BE2C (cell line): ENCODE measurements at places on chromosomes 1 and 21.

DNA sequence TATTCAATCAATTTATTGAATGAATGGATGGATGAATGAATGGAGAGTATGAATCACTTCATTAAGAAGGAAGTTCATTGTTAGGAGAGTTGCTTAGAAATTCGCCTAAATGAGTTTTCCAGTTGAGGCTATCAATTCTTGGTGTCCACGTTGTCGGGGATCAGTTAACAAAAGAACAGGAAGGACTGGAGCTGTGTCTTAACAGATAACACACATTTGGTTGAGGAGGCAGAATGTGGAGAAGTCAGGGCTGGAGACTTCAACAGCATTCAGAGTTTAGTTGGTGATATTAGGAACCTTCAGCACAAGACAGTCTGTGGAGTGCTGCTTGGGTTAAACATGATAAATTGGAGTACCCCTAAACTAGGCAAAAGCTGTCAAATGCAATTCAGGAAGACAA is 33.7 kb downstream of the ZBTB18 start:
- no peak for DNase-seq

DNA sequence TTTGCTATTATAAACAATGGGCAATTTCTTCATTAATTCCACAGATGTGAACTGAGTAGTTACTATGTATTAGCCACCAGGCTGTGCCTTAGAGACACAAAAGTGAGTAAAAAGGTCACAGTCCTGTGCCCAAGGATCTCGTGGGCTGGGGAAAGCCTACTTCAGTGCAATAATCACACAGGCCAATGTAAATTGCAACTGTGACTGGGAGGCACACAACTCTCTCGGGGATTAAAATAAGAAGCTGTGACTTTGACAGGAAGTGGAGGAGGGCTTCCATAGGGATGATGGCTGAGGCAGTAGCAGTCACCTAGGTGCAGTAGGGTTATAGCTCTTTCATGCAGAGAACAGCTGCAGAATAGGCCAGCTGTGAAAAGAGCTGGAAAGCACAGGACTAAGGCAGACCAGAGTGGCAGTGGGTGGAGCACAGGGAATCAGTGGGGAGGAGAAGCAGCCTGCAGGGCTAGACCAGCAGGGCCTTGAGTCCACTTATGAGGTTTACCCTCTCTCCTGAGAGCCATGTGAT is 121.9 kb downstream of the MAB21L3 start:
- DNase-seq, result no peak

DNA sequence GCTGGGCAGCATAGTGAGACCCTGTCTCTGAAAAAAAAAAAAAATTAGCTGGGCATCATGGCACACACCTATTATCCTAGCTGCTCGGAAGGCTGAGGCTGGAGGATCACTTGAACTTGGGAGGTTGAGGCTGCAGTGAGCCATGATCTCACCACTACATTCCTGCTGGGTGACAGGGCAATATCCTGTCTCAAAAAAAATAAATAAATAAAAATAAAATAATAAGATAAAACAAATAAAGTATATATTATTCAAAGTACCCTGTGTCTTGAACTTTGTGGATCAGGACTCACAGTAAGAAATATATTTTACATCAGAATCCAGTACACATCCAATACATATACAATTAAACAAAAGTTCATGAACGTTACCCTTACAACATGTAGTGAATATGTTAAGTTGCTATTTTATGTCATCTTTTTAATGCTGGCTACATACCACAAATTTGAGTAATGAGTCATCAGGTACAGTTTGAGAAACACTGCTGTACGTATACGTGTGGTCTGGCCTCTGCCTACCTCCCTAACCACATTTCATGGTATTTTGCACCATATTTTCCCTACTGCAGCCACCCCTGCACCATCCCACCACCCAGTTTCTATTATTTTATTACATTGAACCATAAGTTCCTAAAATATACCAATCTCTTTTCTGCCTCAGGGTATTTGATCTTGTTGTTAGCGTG is 4.4 kb downstream of the NME7 start:
- no peak for DNase-seq

DNA sequence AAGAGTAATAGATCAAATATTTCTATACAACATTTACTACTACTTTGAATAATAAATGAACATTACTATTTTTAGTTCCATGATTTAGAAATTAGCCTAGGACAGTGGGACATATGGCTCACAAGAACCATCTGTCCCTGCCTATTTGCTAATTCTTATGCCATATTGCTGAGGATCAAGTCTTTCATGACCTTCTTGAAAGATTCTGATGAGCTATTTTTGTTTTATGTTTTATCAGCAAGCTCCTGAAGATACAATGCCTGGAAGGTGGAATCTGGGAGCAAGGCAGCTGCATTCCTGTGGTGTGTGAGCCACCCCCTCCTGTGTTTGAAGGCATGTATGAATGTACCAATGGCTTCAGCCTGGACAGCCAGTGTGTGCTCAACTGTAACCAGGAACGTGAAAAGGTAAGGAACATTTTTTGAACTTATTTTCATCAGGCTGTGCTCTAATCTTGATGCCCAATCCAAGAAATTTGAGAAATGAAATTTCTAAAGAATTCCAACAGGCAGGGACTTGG is 326.7 kb downstream of the PAPPA2 start:
- no peak for DNase-seq

DNA sequence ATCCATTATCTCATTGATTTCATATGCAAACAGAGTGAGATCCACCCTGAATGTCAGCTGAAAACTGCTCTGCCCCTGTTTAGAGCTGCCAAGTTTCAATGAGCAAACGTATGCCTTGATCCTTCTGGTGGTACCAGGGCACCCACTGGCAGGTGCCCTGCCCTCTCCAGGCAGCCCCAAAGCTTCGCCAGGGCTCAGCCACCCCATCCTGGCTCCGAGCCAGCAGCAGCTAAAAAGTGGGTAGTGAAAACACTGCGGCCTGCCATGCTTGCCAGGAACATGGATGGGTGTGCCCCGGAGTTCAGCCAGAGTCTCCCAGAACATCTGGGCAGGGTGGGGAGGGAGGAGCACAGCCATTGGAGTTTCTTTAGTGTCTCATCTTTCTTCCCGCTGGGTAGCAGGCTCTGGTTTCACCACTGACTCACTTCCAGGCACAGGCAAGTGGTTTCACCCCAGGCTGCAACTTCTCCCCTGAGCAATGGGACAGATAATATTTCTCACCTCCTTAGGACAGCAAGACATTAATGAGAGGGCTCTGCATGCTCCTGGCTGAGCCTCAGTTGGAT is 8.1 kb upstream of the LMX1A start:
- DNase-seq, result no peak

GRCh38 chr21:32302560-32302959 is 3.9 kb downstream of the MRAP start:
- no peak for DNase-seq

GRCh38 chr1:183180634-183181056 is 5.4 kb upstream of the LAMC2 start:
- no peak for DNase-seq

DNA sequence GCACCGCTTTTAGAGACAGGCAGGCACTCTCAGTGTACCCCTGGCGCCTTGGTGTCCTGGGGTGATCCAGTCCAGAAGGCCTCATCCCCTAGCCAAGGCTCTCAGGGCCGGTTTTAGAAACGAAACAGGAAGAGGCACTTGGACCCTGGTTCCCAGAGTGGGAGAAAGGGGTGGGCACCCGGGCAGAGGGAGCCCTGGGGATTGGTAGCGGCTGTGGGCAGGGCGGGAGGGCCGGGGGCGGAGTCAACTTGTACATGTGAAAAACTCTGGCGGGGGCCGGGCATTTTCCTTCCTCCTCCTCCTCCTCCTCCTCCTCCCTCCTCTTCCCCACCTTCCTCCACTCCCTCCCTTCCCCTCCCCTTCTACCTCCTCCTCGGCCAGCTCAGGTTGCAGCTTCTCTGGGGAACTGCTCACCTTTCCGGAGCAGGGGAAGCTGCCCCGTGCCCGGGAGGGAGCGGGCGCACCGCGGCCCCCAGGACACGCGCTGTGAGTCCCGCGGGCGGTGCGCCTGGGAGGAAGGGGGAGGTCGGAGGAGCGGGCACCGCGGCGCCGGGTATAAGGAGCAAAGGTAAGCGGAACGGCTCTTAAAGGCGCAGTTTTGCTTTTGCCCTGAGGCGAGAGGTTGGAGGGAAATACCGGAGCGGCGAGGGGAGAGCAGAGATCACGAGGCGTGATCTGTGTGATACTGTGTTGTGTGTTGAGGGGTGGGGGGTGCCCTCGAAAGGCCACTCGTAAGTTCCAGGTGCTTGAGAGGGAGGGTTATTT is at the start of gene CDK18:
Gene CDK18 (plus strand): TSS at position 359 of the 765 bp plus-strand sequence. CDS start 18,499 bp downstream, outside the sequence.
- peak; percentile 63 for DNase-seq

- DNase-seq, result no peak
These were observed 2.3 kb downstream of the RHOU start for GRCh38 chr1:228737601-228738041.

DNA sequence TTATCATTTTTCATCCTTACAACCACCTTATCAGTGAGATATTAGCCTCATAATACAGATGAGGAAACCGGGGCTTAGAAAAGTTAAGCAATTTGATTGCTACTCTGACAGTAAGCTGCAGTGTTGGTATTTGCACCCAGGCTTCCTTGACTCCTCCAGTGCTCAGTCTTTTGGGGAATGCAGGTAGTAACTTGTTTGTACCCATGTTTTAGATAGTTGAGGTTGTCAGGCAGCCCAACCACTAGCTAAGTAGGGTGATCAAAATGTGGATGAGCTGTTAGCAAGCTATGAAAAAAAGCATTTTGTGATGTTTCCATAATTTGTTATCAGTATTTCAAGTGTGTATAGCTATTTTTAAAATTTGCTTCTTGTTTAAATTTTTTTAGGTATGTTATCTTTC is 80.8 kb downstream of the SASS6 start:
- DNase-seq, result no peak

DNA sequence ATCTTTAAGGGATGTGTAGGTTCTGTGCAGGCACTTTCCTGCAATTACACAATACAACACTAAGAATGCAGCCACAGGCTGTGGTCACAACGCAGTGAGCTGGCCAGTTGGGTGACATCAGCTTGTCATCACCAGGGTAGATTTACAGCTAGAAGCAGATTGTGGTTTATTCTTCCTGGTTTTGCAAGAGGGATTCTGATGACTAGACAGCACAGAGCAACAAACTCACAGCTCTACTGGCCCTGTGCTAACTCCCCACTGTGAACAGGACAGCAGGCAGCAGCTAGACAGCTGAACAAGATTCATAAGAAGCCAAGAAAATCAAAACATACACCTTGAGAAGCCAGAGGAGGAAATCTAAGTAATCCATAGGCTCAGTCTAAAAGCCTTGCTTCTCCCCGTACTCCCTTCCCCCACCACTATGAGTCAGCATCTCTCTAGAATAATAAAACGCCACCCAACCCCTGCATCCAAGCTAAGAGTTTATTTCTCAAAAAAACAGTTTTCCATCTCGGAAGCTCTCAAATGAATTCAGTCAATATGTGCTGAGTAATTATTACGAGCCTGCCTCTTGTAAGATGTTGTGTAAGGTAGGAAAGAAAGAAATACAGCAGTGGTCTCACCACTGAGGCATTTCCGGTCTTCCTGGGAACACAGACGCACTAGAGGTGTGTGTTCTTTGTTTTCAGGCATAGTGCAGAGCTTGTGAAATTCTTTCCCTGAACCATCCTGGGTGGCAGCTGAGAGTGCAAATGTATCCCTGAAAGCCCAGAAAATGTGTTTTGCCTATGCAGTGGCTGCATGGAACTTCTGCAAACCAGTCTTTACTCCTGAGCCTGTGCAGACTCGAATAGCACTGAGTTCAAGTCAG is 162.8 kb downstream of the NTPCR start:
- DNase-seq, result no peak

DNA sequence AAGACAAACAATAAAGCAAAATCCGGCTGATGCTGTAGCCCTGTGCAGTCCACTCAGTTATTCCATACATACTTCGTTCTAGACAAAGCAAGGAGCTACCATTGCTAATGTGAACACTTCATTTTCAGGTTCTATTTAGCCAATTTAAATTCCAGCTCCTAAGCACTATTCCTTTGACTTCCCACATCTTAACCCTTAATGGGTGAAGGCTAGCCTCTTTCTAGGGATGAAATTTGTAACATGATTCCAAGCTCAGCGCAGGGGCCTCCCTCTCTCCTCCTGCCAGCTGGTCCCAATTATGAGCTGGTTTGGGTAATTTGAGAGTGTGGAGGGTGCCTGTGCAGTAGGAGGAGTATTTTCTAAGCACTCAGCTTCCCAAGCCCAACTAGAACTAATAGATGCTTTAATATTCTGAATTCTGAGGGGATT is 53.9 kb upstream of the PTGFRN start:
- peak; percentile 53 for DNase-seq

GRCh38 chr1:71836904-71837303 is 445.4 kb downstream of the NEGR1 start:
- no peak for DNase-seq

DNA sequence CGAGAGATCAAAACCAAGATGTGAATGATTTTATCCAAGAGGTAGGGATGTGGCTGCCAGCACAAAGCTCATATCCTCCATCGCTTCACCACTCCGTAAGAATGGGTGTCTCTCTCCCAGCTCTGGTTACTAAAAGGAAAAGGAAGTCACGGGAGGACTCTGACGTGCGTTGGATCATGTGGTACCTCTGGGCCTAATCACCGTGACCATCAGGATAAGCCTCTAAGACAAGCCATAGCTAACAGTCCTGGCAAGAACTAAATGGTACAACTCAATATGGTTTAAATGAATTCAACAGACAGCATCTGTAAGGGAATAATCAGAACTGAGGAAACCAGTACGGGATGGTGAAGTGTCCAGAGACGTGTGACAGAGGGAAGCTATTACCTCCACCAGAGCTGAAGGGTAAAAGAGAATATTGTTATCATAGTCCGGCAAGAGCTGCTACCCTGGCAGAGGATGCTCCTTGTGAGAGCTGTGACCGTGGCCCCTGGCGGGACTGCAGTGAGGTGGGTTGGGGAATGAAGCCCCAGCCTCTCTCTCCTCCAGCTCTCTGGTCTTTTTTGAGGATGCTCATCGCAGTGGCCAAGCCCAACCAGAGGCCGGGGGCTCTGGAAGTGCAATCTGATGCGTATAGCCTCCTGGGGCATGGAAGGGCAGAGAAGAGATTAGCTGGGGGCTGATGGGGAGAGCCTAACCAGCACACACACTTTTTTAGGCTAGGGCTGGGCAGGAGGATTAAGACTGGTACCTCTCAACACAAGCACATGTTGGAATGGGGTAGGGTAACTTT is 54.2 kb downstream of the KIAA1614 start:
- DNase-seq, result no peak

DNA sequence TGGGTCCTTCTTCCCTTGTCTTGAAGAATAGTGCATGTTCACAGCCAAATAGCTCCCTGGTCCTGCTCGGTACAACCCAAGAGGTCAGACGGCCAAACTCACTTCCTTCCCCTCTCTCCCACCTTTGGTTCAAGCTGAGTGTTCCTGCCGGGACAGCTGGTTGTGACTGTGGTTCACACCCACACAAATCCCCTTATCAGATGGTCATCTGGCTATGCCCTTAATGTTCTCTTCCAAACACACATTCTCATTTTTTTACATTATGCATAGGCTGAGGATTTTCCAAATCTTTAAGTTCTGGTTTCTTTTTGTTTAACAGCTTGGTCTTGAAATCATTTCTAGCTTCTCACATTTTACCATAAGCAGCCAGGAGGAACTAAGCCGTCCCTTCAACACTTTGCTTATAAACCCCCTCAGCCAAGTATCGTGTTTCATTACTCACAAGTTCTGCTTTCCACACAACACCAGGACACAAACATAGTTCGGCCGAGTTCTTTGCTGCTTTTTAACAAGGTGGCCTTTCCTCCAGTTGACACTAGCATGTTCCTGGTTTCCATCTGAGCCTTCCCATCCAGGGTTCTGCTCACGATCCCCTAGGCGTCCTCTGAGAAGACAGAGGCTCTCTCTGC is 19.7 kb upstream of the TSPEAR start:
- DNase-seq, result no peak
